ENCODE measurements at places on chromosomes 4 and X.

GRCh38 chr4:109947457-109947856, 34.8 kb downstream of the EGF start:
- DNase-seq: no peak

GRCh38 chrX:140088438-140088837, 123.1 kb upstream of the CXorf66 start:
- no peak for DNase-seq

GRCh38 chrX:97995834-97996233, 1112.1 kb downstream of the RPA4 start:
- DNase-seq: no peak

- DNase-seq: no peak
These were observed 4.6 kb upstream of the CNKSR2 start for GRCh38 chrX:21369613-21370012.

DNA sequence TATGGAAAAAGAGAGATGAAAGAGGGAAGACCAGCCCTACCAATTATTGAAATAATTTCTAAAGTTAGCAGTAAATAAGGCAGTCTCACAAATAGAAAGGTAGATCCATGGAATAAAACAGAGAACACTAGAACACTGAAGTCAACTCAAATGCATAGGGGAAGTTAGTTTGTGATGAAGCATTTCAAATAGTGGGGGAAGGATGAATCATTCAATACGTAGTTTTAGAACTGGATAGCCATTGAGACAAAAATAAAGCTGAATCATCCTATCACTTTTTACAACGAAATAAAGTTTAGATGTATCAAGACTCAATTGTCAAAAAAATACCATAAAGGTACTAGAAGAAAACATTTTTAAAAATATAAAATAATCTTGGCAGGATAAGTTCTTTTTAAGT, 143.2 kb upstream of the DGKK start:
- no peak for DNase-seq
